Activated T-helper 1 cell treated with anti-CD3 and anti-CD28 coated beads, Interleukin-2, amount 50 U/mL, for 16 hours (primary cell): ENCODE measurements at places on chromosomes 1 and 21.

DNA sequence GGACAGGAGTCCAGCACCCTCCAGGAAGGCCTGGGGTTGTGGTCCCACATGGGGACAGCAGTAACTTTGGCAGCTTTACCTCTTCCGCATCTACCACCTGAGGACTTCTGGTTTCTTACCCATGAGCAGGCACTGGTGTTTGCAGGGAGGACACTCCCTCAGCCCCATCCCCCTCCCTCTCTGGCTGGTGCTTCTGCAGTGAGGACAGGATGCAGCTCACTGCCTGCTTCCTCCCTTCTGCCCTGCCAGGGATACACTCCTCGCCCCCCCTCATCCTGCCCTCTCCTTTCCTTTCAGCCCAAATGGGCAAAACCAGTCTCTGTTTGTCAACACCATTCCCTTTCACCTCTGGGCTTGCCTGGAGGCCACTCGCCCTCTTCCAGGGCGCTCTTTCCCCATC is 62.4 kb downstream of the KIRREL1 start:
- no peak for DNase-seq

DNA sequence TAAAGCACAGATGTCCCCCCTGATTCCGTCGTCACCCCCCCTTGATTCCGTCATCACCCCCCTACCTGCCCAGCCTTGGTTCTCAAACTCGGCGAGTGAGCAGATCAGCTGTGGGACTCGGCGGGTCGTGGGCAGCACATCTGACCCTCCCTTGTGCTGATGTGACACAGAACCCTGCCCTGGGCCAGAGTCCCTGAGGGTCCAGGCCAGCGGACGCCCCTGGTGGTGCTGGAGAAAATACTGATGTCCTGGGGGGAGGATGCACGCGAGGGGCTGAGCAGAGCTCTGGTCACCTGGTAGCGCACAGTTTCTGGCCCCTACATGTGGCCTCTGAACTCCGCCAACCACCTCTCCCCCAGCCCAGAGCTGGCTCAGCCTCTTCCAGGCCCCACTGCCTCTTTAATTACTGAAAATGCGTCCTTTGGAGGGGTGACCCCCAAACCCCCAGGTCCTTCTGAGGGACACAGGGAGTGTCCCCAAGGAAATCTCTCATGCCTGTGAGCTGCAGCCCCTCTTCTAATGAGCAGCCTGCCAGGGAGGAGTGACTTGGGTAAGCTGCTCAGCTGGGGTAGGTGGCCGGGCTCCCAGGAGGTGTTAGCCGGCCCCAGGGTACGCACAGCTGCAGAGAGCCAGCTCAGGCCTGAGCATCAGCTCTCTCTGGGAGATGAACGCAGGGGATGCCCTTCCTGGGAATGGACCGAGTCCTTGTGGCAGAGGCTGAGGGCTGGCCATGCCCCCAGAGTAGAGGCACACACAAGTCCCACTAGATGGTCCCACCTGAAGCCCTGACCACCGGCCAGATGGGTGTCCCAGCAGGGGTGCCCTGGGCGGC is 129.5 kb upstream of the ARHGEF16 start:
- no peak for DNase-seq

DNA sequence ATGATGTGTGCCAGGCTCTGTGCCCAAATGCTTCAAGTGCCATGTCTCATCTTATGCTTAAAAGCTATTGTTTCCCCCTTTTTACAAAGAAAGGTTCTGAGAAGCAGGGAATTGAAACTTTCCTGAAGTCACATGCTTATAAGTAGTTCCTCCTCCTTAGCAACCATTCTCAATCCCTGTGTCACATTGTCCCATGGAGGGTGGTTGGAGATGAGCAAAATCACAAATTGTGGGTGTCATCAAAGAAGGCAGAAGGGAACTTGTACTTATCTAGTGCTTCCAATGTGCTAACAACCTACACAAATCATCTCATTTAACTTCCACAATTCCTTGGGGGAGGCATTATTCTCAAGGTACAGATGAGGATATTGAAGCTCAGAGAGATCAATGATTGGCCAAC is 10.1 kb upstream of the ERICH3 start:
- DNase-seq: no peak

DNA sequence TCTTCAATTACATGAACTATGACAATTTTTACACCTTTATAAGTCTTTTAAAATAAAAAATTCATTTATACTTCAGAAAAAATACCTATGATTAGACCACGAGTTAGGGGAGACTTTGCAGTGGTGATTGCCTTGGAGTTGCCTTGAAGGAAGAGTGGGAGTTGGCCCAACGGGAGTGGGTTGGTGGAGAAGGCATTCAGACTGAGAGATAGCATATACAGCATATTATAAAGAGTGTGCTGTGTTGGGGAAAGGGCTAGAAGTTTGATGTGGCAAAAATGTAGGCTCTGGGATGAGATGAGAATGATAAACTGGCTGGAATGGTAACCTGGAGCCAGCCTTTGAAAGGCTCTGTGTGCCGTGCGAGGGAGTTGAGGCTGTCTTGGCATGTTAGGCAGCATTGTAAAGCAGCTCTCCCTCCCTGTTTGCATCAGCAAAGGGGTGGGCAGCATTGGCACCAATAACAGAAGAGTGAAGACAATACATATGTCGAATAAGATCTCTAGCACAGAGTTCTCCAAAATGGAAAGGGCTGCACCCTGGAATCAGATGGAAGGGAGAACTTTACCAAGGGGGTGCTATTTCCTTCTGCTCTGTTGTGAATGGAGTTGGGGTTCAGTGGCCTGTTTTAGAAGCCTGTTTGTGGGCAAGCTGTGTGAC is 24.4 kb downstream of the MPZL1 start:
- no peak for DNase-seq

DNA sequence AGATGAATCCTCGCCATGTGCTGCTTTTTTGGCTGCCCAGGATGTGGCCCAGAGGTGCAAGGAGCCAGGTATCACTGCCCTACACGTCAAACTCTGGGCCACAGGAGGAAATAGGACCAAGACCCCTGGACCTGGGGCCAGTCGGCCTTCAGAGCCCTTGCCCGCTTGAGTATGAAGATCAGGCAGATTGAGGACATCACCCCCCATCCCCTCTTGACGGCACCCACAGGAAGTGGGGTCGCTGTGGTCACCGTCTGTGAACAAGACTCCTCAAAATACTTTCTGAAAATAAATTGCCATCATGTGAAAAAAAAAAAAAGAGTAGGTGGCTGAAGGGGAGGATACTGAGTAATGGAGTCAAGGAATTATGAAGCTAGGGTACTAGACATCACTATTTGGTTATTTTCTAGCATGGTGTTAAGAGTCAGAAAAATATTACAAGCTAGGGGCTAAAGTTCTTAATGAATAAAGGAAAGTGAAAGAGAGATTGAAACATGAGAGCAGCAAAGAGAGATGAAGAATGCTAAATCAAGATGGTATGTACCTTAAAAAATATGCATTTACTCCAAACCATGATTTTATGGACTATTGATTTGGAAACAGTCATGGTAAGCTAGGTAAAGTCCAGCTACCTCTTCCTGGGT is 84.9 kb downstream of the CLEC20A start:
- no peak for DNase-seq

GRCh38 chr1:35350872-35351271 is 82.4 kb downstream of the ZMYM4 start:
- no peak for DNase-seq

- DNase-seq: no peak
These were observed 45.8 kb downstream of the RGS7 start for GRCh38 chr1:241311056-241311746.

DNA sequence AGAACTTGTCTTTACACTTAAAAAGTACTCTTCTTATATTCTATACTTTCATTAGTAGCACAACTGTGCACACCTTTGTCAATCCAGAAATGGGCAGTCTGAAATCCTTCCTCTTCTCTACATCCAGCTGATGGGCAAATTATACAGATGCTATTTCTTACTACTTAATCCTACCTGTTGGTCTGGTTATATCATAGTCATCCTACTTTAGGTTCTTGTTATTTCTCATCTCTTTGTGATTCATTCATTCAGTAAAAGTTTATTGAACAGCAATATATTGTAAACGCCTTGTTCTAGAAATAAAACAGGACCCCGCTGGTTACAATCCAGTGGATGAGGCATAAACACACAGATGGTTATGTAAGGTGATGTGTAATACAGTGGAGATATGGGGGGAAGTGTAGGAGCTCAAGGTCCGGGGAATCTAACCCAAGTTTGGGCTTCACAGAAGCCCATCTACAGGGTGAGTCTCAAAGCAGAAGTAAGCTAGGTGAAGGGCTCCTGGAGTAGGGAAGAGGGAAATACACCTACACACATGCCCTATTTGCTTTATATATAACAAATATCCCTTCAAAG is 11.8 kb upstream of the FUBP1 start:
- no peak for DNase-seq

- no peak for DNase-seq
These were observed 90.2 kb downstream of the SDCCAG8 start for GRCh38 chr1:243346016-243346415.

- DNase-seq: peak; percentile 89
These were observed 9.1 kb downstream of the IFI6 start for GRCh38 chr1:27662707-27663393.

DNA sequence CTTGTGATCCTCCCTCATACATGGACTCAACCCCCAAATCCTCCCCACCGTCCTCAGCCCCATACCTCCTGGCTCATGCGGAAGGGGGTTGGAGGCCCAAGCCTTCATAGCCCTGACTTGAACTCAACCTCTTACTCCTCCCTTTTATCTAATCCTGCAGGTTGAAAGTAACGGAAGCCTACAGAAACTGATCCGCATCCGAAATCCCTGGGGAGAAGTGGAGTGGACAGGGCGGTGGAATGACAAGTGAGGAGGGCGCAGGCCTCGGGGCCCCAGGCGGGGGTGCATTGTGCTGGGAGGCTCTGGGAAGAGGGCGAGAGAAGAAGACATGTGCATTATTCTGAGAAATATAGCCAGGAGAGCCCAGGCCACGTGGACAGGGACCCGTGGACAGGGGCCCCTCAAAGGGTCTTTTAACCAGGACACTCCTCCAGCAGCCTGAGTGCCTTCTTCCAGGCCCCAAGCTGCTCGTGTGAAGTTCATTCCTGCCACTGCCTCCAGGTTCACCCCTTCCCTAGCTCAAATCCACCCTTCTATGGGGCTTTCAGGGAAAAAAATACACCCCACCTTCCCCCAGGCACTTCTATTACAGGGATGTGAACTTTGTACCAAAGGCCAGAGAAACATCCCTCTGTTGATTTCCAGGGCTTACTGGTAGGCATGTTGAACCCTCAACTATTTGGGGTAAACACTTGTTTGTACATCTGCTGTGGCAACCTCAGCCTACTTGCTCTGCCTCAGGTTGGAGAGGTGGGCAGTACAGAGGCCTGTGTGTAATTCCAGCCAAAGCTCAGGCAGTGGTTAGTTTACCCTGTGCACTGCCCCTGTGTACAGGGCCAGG is 38.6 kb downstream of the CAPN2 start:
- no peak for DNase-seq

DNA sequence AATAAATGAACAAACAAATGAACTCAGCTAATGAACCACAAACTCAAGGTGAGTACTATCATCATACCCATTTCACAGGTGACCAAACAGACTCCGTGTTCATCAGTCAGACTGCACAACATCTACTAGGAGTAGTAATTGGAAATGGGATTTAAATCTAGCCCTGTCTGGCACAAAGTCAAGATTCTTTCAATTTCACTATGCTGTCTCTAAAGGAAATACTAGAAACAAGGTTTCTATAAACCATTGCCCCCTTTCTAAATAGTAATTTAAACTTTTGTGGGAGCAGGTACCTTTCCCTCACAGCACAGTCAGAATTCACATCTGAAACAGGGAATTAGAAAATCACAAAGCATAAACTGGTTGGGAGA is 160.3 kb downstream of the TGFBR3 start:
- DNase-seq: no peak

DNA sequence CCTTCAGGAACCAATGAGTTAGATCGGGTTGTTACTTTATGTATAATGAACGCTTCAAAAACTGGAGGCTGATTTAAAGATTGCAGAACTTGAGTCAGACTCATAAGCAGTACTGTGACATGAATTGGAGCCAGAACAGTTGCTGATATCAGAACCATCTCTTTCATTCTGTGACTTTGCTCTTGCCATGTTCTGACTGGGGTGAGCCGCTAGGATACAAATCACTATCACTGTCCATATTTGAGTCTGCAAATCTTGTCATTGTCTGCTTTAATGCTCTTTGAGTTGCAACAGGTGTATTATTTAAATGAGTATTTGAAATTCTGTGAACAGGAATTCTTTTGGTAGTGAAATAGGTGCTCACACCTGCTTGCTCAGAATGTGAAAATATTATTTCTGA is 52.5 kb downstream of the LRIG2 start:
- no peak for DNase-seq

DNA sequence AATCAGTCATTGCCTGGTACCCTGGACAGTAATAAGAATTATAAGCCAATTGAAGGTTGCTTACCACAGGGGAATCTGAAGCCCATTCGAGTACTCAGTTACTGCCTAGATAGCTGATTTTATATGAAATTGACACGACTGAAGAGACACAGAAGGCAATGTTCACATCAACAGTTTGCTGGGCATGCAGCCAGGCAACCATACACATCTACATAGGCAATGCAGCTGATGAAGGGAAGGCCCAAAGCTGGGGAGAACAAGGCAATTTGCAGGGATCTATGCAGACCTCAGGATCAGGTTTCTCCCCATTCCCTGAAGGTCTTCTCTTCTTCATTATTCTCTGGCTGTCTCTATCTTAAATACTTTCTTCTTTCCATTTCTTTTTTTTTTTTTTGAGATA is 448.7 kb downstream of the PTBP2 start:
- no peak for DNase-seq

GRCh38 chr1:222387007-222387814 is 160.7 kb downstream of the HHIPL2 start:
- no peak for DNase-seq

GRCh38 chr1:241129207-241129960 is 227.6 kb downstream of the RGS7 start:
- no peak for DNase-seq

DNA sequence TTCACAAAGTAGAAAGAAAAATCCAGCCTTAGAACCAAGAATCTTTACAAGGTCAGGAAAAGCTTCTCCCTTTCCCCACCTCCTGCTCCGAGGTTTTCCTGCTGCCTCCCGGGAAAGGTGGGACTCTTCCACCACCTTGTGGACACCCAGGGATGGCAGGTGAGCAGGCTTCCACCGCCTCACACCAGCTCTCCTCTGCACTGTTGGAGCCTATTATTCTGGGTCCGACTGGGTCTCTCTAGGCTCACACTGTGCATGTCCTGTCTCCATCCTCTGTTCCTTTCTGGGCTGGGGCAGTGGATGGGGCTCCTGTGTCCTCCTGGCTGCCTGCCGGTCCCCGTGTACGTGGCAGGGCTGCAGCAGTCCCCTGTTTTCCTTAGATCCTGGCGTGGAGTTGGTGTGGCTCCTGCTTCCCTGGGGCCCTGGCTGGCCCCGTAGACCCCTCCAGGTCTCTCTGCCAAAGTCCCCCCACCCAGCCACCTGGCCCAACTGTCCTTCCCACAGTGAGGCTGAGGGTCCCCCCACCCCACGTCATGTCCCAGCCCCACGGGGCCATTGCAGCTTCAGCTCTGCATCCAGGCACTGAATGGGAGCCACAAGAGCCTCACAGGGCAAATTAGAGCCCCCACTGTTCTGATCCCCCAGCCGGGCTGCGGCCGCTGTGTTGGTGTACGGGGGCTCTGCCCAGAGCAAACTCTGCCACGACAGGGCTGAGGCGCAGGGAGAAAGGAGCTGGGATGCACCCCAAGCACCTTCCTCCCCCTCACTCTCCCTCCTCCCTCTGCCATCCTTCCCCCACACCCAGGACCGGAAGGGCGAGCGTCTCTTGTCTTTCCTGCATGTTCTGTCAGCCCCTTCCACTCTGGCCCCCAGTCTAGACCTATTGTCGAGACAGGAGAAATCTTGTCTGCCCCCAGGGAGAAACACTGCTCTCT is 3.3 kb upstream of the SLC45A1 start:
- DNase-seq: peak; percentile 28

GRCh38 chr1:171841931-171842761 is 848 bp downstream of the DNM3 start:
- no peak for DNase-seq

GRCh38 chr1:80258659-80259058 is 1252.1 kb upstream of the ADGRL4 start:
- no peak for DNase-seq
